ENCODE measurements at places on chromosomes 11 and 22.

- DNase-seq: no peak
Measured at GRCh38 chr11:68938816-68939582, 35.3 kb downstream of the IGHMBP2 start.

- no peak for DNase-seq
Measured at GRCh38 chr11:128725630-128726319, 31.9 kb downstream of the FLI1 start.

DNA sequence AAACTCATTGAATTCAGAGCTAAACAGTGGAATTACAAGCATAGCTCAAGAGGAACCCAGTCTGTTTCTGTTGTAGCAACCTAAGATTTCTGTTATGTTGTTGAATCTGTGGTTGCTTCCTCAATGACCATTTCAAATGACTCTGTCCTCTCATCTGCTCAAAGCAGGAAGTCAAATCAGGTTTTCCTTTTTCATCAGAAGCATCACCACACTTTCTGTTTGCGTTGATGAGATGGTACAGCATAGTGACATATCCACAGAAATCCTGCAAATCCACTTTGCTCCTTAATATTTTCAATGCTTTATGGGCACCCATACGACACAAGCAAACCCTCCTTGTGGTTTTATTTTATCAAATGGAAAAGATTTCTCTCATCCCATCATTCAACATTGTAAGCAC, 12.6 kb upstream of the UCP2 start:
- no peak for DNase-seq

- no peak for DNase-seq
Measured at GRCh38 chr11:107359701-107360100, 97.9 kb downstream of the CWF19L2 start.

Measured in stimulated activated CD4-positive, alpha-beta T cell treated with anti-CD3 and anti-CD28 coated beads, Interleukin-15, amount 100 ng/mL, for 48 hours (primary cell).